ENCODE measurements at places on chromosomes 1 and 21.

- no peak for DNase-seq
Observed at GRCh38 chr1:203934027-203934426, 72.6 kb downstream of the SNRPE start.

DNA sequence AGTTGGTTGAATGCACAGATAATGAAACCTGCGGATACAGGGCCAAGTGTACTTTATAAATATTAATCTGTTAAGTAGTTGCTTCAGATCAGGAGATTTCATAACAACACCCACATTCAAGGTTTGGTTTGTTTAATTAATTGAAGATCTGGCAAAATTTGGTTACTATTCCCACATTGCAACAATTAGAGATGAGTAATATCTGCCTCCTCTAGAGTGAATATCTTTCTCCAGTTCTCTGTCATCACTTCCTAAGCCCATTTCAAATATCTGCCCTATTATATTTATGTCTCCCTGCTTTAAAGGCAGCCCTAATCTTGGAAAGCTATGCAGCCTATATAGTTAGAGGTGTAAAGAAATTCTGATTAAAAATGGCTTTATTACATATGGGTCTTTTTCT is 61.4 kb downstream of the PPP2R5A start:
- DNase-seq, result no peak

DNA sequence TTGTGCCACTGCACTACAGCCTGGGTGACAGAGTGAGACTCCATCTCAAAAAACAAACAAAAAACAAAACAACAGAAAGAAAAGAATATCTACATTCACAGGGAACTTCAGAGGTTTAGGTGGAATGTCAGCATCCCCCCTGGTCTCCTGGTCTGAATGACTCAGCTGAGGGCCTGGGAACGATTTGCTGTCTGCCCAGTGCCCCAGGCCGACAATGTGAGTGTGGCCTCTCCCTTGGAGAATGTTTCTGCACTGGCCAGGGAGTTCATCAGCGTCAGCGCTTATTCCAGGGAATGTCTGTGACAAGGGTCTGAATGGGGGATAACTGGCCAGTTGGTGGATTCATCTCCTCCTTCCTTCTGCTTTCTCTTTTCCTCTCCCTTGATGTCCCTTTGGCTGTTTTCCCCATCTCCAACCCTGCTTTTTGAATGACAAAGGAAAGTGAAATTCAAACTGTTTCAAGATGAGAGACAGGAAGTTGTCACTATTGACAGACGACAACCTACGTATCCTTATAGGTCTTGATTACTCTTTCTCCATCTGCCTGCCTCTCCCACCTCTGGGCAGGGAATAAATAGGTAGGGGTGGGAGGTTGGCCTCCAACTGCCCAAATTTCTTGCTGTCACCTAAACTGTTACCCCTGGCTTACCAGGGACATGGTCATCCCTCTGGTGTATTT is 213.1 kb downstream of the HHAT start:
- no peak for DNase-seq

DNA sequence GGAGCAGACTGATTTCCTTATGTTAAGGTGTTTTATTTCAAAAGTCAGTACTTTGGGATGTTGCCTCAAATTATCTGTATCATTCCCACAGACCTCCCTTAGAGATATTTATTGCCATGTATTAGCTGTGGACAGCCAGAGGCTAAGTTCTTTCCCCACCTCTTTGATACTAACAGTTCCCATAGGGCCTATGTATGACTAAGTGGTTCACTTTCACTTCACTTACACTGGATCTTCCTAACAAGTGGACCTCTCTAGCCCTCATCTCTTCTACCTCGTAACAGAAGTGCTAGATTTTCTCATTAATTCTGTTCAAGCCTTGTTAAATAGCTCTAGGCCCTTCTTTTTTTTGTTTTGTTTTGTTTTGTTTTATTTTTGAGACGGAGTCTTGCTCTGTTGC is 6.2 kb downstream of the TRAF5 start:
- no peak for DNase-seq

- DNase-seq, result no peak
Observed at GRCh38 chr1:201032408-201032807, 8.9 kb upstream of the KIF21B start.

- no peak for DNase-seq
Observed at GRCh38 chr21:27221077-27221476, 254.2 kb upstream of the ADAMTS5 start.

DNA sequence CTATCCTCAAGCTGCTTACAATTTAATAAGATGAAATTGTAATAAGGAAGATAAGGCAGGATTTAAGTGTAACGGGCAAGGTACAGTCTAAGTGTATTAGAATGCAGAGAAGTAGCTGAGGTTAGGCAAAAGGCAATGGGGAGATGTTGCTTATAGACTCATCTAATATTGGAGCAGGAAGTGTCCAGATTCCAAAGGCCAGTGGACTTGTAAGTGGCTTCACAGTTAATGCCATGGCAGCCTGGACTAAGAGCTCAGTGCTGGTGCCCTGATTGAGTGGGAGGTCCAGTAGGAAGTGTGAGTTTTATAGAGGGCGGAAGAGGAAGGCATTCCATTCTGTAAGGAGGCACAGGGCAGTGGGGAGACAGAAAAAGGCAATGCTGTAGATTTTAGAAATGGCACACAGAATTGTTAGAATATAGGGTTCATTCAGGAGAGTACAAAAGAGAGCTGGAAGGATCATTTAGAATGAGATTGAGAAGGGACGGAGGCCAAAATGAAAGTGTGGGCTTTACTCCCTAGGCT is 12.6 kb downstream of the MAP3K21 start:
- DNase-seq, result no peak

GRCh38 chr1:27599605-27600497 is 4.1 kb downstream of the AHDC1 start:
- no peak for DNase-seq

DNA sequence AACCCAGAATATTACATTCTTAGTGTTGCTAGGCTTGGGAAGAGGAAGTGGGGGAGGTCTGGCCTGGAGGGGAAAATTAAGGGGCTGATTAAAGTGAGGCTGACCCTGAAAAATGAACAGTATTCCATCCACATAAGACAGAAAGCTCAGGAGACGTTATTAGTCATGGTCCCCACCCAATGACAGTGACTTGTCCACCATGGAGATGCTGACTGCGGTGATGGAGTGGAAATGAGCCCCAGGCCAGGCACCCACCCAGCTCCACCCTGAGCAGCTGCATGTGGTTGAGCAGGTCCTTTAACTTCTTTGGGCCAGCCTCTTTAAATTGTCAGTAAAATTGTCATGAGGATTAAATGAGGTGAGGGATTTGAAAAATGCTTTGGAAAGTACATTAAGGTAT is 1.4 kb upstream of the SPRR4 start:
- DNase-seq, result no peak

DNA sequence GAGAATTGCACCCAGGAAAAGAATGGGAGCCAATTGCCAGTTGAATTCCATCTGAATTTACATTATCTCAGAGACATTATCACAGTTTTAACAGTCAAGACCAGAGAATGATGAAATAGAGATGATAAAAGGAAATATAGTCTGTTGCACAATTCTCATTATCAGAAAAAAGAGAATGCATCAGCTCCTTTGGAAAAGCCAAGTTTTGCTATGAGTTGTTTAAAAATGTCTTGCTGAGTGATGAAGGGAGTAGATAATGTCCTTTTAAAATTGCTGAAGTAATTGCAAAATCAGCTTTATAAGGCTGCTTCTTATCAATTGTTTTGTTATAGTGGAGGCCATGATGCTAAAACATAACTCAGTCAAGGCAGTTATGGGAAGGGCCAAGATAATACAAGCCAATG is 37.9 kb upstream of the EEIG2 start:
- DNase-seq, result no peak

DNA sequence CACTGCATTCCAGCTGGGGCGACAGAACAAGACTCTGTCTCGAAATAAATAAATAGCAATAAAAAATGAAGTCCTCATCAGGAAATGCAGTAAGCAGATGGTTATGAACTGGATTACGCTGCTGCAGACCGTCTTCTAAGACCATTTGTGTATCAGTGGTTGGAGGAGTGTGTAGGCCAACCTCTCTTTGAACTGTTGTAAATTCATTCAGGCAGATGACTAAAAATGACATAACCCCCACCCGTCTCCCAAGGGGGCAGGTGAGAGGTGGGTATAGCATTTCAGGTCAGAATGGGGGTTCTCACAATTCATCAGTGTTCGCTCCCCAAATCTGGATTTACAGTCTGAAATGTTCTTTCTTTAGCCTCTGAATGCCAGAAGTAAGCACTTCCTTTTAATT is 177.3 kb downstream of the KIF26B start:
- DNase-seq, result no peak

DNA sequence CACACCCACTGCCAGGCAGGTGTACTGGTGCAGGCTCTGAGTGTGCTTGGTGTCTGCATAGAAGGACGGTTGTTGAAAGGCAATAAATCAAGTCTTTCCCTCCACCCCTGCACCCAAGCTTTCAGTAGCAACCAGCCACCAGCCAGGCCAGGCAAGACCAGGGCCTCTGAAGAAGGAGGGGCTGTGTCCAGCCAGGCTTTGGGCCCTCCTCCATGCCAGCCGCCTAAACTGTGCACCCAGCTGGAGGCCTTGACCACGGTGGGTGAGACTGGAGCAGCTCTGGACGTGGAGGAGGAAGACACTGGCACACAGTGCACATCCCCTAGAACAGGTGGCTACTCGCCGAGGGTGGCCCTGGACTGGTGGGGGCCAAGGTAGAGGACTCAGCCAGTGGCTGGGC is 4.9 kb downstream of the OLIG2 start:
- no peak for DNase-seq

GRCh38 chr1:59994302-59995198 is 68.0 kb upstream of the CYP2J2 start:
- no peak for DNase-seq

DNA sequence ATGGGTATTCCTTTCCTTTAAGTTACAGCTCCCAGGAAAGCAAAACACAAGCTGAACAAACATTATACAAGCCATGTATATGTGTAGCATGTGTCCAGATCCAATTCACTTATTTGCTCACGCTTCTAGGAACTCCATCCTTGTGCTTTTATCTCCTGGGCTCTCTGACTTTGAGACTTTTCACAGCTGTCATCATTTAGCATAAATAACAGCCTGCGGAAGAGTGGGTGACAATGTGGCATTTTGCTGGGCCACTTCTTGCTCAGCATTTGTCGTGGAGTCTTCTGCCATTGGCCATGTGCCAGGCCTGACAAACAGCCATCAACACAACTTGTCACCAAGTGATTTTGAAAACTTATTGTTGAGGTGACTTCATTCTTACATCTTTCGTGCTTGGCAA is 164.3 kb downstream of the KIF26B start:
- DNase-seq, result no peak

- no peak for DNase-seq
Observed at GRCh38 chr1:20037877-20038276, 32.1 kb upstream of the PLA2G5 start.

- DNase-seq, result no peak
Observed at GRCh38 chr1:209768354-209768774, 12.5 kb downstream of the TRAF3IP3 start.

DNA sequence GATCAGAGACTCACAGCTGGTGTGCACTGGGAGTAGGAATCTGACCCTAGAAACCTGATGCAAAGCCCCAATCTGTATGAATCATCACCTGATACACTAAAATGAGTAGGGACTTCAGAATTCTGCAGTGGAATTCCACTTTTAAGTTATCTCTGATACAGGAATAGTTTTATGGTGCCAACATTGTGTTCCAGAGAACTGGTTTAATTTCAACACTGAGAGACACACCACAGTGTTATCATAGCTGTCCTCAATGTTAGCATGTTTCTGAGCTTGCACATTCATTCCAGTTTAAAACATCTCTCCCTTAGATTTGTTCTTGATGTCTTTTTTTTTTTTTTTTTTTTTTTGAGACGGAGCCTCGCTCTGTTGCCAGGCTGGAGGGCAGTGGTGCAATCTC is 7.1 kb downstream of the UTS2 start:
- DNase-seq, result peak; percentile 69

GRCh38 chr1:117077267-117077666 is 17.1 kb downstream of the TTF2 start:
- DNase-seq, result no peak
